ENCODE measurements at places on chromosomes 4 and X.
A peak's percentile ranks its signal among the peaks of the same experiment; 100 is the strongest.

DNA sequence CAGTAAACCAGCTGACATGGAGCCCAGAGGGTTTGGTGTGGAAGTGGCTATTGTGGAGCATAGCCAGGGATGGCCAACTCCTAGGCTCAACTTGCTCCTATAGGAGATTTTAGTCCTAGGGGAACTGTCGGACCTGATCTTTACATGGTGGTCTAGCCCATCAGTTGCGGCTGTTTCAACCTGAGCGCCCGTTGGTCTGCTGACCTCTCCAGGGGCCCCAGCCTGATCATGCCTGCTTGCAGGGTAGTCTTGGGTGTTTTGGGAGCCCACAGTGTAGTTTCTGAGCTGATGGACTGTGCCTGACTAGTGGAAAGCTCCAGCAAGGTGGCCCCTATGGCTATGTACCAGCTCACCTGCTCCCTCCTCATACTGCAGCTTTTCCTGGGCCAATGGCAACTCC lies 597.0 kb downstream of the IQCM start:
- DNase-seq, result no peak

- DNase-seq, result no peak
These were observed 9.2 kb downstream of the MAGEA4 start for GRCh38 chrX:151921866-151922265.

DNA sequence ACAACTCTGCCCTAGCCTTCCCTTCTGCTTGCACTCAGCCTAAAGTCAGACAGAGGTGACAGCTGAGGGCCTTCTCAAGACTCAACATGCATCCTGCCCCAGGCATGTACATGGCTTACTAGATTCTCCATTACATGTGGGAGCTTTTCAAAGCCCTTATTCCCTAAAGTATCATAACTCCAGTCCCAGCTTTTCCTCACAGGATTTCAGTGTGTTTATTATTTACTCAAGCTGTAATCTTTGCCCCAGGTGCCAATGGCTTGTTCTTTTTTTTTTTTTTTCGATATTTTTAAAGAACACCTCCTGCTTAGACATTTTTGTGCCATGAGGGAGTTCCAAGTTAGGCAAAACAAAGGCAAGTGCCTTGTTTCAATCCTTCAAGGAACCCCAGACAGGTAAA lies 154.0 kb upstream of the RADX start:
- no peak for DNase-seq

GRCh38 chr4:129342819-129343408 lies 247.0 kb downstream of the C4orf33 start:
- DNase-seq, result peak; percentile 78

- no peak for DNase-seq
These were observed 30.8 kb downstream of the CEP135 start for GRCh38 chr4:55979562-55979961.

- peak; percentile 48 for DNase-seq
These were observed 12.9 kb downstream of the HHIP start for GRCh38 chr4:144658903-144659302.

DNA sequence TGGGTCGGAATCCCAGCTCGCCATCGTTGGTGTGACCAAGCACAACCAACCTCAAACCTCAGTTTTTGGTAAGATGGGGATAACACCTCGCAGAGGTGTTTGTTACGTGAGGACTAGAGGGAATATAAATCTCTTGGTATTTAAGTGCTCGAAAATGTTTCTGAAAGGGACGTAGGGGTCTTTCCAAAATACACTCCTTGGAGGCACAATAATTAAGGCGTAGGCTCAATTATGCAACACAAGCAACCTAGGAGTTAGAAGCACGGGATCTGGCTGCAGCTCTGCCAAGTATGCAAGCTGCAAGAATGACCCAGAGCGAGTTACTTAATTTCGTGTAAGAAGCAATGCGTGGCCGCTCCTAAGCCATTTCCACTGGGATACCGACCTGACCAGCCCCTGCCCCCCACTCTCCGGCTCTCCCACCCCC lies 552 bp downstream of the ADH5 start:
- DNase-seq, result peak; percentile 71

DNA sequence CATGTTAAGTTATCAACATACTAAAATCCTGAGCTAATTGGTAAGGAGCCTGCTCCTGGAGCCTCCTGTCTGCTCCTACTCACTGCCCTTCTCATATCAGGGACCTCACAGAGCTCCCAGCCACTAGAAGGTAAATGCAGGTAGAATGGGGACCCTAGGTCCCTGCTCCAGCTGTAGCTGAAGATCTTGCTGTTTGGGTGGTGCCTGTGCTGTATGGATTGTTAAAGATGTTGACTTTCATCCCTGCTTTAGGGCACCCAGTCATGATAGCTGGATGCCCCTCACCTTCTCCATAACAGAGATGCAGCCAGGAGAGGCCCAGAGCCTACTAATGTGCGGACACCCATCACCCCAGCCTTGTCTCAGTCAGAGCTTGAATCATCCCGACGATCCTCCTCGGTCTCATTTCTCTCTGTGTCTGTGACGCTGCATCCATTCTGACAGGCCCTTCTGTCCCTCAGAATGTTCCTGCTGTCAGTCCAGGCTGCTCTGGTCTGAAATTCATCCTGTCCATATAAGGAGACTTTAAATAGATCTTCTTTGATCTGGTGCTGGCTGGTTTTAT lies 341.7 kb upstream of the GATB start:
- no peak for DNase-seq

DNA sequence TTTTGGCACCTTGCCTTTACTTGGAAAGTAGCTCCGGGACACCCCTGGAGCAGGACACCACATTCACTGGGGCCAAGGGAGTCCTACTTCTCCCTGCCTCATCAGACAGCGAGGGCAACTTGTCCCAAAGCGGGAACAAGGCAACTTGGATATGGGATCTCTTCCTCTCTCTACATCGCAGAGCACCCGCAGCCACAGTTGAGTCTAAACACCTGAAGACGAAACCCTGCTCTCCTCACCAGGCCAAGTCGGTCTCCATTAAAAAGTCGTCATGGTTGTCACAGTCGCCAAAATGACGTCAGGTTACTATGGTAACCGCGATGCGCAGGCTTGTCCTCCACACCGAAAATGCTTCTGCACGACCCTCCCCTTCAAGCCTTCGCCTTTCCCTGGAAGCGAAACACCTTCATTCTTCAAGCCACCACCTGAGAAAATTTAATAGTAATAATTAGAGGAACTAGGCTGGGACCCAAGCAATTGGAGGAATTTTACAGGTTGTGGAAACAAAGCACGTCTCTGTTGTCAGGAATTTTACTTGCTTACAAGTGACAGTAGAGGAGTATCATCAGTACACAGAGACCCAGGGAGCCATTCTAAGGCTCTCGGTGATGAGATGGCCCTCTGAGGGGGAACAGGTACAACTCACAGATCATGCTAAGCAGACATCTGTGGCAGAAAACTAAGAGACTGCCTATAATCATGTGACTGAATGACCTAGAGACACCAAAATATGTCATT lies 30.5 kb upstream of the TCEAL4 start:
- DNase-seq, result no peak

- no peak for DNase-seq
These were observed 11.8 kb downstream of the HTN1 start for GRCh38 chr4:70062000-70062399.

DNA sequence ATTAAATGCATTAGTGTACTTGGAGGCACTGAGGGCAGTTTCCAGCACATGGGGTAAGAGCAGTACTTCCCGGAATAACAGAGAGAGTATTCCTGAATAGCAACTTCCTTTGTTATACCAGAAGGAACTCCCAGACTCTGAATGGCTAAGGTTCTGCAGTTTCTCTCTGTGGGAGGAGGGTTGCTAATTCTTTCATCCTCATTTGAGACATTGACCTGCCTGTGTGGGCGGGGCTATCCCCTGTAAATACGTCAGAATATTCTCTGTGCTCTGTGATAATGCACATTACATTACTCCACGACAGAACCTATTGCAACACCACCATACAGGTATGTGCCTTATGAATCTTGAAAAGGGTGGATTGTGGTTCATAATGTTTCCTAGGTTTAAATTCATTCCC lies 52.7 kb downstream of the SPINK2 start:
- DNase-seq, result no peak

GRCh38 chr4:123452616-123453015 lies 56.0 kb downstream of the SPRY1 start:
- DNase-seq, result peak; percentile 42

DNA sequence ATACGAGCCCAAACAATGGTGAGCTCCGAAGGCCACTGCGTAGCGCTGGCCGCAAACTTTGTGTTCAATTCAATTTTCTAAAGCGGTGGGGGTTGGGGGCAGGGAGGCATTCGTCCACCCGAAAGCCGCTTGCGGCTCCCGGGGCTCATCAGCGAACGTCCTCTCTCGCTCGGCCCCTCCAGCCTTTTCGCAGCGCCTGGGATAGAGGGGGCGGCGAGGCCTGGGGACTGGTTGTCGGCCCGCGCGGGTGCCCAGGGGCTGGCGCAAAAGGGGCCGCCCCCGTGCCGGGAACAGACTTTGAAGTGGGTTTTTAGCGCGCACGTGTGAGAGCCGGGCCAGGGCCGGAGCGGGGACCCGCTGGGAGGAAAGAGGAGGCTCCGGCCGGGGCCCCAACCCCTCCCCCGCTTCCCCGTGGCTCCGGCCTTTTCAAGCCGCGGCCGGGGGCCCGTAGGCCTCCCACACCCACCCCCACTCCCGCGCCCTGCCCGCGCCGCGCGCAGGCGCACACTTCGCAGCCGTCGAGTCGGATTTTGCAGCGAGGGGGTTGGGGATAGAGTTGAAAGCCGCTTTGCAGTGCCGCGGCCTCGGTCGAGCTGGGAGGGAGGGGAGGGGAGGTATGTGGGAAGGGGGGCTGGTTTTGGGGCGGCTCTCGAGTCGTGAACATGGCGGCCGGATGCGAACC lies 8.3 kb downstream of the ZIC3 start:
- DNase-seq, result no peak

DNA sequence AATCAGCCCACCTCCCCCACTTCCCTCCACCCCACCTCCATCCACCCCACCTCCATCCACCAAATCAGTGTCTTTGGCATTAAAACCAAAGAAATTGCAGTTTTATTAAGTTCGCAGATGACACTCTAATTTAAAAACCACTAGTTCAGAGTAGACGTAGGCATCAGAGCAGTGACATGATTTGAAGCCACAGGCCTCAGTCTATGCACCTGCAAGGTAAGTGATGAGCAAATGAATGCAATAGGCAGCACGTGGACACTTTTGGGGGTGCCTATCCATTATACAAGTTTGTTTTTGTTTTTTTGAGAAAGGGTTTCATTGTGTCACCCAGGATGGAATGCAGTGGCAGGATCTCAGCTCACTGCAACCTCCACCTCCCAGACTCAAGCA lies 88.0 kb upstream of the TRIM2 start:
- no peak for DNase-seq

DNA sequence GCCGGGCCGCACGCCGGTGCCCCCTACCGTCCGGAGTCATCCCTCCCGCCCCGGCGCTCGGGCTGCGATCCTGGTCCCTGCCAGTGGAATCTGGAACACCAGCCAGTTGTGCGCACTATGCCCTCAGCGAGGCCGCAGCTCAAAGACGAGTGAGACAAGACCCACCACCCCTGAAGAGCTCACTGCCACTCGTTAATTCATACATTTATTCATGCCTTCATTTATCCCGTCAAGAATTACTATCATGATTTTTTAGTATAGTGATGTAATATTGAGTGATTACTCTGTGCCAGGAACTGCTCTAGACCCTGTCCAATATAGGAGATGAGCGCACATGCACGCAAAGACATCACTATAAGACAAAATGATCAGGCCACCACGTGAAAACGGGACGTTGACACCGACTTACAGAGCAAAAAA lies 247 bp upstream of the PPA2 start:
- DNase-seq, result peak; percentile 39

DNA sequence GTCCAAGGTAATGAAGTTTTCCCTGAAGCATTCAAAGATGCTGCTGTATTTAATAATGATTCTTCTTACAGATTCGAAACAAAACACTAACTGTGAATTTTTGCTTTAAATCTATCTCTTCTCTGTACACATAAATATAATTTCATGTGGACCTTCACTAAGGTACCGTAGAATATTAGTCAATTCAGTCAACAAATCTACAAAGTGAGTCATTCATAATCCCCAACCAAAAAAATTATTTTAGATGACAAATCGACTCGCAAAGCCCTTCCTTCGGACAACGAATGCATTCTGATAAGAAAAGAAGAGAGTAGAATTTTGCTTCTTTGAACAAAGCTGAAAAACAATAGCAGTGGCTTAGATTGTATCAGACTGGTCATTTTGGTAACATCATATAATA lies 95.7 kb downstream of the PRDM5 start:
- no peak for DNase-seq

DNA sequence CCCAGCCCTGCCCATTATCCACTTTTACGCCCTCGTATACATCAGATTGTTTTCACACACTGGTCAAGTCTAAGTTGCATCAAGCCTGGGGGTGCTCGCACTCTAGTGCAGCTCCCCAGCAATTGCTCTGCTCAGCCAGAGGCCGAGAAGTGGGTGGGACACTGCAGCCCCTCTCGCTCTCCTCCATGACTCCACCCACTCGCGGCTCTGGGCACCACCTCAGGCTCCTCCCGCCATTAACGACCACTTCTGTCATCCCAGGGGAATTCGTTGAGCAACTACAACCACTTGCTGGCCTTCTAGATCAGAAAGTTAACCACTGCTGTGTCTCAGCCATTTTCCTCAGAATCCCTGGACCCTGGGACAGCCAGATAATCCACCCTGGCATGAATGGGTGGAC lies 53.6 kb downstream of the ETNPPL start:
- no peak for DNase-seq

GRCh38 chr4:152850377-152850776 lies 70.6 kb downstream of the ARFIP1 start:
- no peak for DNase-seq

DNA sequence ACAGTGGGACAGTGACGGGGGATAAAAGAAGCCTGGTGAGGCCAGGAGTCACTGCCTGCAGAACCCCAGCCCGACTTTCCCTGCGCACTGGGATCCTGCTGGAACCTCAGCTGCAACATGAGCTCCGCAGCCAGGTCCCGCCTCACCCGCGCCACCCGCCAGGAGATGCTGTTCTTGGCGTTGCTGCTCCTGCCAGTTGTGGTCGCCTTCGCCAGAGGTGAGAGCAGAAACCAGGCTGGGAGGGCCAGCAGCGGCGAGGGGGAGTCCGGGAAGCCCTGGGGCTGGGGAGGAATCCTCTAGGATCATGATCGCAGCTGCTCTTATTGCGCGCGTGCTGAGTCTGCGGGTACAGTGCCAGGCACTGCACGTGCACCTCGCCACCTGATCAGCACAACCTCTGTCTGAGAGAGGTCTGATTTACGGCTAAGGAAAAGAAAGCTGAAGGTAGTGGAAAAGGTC lies at the start of gene PF4V1:
PF4V1 (plus strand) TSS at position 51 of the 459 bp plus-strand sequence; CDS start at position 118, 67 bp downstream.
- no peak for DNase-seq

DNA sequence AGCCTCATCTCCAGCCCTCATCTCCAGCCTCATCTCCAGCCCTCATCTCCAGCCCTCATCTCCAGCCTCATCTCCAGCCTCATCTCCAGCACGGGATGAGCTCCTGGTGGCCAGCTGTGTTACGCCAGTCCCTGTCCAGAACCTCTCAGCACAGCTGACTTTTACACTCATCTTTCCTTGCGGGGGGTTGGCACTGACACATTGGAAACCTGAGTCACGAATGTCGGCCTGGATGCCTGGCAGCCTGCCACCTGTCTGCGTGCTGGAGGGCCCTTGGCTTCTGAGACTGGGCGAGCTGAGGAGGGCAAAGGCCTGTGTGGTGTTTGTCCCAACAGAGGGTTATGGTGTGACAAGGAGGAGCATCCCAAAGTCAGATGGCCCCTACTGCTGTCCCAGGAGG lies 66.1 kb upstream of the HGFAC start:
- peak; percentile 78 for DNase-seq

Measured in AG09309 (cell line).